Left ventricle myocardium inferior (tissue), 1 donor: ENCODE measurements at places on chromosomes 2 and 18.

DNA sequence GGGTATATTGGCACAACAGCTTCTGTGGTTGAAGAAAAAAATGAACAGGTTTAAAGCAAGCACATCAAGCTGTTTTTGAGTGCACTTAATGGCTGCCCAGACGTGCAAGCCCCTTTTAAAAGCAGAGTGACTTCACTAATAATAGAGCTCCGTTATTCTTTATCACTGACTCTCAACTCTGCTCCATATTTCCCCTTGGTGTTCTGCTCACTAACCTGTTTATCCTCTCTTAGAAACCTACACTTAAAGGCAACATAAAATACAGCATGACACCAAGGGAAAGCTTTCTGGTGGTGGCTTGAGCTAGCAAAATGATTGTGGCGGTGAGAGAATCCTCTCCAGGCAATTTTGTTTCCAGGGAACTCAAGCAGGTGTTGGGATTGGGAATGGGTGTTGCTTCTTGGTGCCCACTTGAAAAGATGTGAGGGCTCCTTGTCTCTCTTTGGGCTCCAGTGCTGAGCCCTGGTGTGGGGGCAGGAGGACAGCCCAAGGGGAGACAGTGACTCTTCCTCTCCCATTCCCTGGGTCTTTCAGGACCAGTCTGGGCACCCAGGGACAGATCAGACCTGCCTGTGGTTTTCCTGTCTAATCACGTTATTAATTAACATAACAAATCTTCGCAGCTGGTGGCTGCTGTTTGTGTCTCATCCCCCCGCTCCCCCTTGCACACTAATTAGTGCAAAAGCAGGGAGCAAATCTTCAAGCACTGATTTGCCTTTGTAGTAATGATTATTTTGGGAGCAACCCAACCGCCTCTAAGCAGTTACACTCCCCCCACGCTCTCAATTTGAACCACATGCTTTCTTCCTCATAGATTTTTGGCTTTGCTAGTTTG, 289.4 kb upstream of the CXCR4 start:
- no peak for DNase-seq

DNA sequence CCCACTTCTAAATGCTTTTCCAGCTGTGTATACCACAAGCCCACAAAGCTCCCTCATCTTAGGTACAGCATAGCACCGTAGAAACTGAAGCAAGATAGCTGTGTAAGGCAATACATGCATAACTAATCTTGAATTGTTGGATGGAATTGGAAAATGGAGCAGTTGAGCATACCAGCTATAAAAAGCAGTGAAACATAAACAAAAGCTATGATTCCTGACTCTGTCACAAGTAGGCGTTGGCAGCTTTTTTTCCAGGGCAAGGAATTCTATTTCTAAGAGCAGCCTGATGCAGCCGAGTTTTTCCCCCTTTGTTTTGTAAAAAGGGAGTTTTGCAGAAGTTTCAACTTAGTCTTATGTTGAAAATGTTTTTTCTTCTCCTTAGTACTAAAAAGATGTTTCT, 32.4 kb downstream of the MOGAT1 start:
- DNase-seq = no peak

DNA sequence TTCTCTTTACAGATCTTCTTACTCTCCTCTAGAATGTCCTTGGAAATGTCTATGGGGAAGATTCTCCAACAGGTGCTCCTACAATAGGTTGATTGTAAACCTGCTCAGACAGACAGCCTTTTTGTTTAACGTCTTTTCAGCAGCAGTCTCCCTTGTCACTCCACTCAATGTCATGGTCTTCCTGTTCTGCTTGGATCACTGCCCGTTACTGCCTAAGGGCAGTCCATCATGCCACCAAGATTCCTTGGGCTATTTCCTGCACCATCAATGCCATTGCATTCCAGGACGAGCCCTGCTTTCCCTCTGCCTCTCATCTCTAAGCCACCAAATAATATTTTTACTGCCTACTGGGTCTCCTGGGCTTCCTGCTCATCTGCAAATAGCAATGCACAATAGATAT, 97.4 kb upstream of the GALNT5 start:
- no peak for DNase-seq

DNA sequence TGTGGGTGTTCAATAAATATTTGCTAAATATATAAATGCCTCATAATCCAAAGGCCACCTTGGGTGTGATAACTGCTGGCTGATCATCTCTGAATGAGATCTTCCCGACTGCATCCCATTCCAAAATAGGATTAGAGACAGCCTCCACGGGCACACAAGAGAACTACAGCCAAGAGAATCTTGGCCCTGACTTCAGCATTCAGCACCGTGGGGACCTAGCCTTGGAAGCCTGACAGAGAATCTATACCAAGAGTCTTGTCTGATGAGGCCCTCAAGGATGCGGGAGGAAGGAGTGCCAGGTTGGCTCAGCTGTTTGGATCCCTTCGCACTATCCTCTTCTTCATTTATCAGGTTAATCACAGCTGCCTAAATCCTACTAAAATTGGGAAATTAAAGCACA, 85.8 kb downstream of the RBM43 start:
- DNase-seq = no peak
